ENCODE measurements at places on chromosomes 1 and 21.

GRCh38 chr1:146012703-146013558 lies 8.6 kb downstream of the HJV start:
- DNase-seq: no peak

DNA sequence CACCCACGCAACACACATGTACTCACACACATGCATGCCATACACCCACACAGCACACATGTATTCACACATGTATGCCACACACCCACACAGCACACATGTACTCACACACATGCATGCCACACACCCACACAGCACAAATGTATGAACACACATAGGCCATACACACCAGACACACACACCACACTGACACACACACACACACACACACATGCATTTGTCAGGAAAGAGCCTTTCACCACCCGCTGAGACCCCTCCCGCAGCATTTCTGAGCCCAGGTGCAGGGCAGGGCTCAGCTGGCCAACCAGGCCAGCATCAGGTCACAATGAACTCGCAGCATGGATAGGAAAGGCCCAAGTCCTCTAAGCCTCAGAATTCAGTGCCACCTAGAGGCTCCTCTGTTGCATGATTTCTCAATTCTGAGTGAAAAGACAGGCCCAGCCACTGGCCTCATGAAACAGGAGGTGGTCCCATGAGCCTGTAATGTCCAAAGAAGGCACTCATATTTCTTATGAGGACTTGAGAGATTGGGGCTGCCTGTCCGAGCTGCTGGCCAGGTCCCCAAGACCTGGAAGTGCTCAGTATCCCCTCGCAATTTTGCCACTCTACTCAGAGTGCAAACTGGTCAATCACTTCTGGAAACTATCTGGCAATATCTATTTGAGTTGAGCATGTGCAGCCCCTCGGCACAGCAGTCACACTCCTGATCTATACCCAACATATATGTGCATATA lies 57.3 kb downstream of the PSMG1 start:
- DNase-seq: no peak

DNA sequence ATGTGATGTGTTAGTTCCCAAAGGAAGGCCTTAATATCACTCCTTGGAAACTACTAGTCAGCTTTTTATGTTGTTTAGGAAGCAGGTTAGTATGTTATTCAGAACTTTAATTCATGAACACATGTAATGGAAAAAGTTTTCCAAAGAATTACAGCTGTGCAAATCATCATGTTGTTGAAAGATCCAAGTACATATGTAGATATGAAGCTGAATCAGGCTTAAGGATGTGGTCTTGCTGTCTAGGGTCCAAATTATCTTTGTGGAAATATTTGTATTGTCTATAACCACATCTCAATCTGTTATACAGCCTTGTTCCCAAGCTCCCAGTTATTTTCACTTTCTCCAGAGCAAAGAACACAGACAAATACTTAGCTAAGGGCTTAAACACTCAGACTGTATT lies 231.6 kb downstream of the TPR start:
- no peak for DNase-seq

- DNase-seq: no peak
Observed at GRCh38 chr1:64616039-64616438, 128.8 kb upstream of the RAVER2 start.

DNA sequence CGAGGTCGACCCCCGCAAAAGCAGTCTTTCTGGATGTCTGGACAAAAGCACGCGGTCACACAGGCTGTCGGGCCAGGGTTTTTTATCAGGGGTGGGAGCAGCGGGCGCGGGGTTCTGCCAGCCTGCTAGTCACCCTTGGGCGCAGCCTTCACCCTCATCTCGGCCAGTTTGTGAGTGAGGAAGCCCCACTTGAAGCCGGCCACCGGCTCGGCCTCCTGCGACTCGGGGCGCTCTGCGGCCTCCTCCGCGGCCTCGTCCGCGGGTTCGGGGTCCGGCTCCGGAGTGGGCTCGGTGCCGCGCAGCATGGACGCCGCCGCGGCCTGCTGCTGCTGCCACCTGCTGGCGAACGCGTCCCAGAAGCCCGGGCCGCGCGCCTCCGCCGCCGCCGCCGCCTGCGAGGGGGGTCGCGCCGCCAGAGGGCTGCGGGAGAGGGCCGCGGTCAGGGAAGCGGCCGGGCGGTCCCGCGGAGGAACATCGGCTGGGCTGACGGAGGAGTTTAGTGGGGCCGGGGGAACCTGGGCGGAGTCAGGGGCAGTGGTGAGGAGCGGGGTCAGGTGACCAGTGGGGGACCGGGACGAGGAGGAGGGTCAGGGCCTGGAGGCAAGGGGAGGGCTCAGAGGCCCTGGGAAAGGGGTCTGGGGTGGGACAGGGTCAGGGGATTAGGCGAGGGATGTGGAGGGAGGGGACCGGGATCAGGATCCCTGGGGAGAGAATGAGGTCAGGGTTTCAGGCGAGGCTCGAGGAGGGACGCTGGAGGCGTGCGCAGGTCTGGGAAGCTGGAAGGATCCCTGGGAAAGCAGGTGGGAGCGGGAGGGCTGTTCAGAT lies 4.5 kb downstream of the C1orf232 start:
- peak; percentile 52 for DNase-seq

- DNase-seq: no peak
Observed at GRCh38 chr1:147651466-147651865, 18.9 kb downstream of the ACP6 start.

GRCh38 chr1:203911806-203912205 lies 50.4 kb downstream of the SNRPE start:
- DNase-seq: no peak

DNA sequence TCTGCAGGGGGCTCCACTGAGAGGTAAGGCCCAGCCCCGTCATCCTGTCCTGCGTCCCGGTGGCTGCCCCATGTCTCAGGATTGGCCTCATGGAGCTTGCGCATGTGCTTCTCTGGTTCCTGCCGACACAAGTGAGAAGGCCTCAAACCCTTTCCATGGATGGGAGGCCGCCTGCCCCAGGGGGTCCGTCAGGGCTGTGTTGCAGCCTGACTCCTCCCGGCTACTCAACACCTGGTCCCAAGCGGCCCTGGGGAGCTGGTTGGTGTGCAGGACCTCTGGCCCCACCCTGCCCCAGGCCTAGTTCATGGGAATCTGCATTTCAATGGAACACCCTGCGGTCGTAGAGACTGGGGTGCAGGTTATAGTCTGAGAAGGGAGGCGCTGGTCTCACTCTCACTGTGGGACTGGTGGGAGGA lies 21.1 kb upstream of the PDE9A start:
- DNase-seq: no peak

DNA sequence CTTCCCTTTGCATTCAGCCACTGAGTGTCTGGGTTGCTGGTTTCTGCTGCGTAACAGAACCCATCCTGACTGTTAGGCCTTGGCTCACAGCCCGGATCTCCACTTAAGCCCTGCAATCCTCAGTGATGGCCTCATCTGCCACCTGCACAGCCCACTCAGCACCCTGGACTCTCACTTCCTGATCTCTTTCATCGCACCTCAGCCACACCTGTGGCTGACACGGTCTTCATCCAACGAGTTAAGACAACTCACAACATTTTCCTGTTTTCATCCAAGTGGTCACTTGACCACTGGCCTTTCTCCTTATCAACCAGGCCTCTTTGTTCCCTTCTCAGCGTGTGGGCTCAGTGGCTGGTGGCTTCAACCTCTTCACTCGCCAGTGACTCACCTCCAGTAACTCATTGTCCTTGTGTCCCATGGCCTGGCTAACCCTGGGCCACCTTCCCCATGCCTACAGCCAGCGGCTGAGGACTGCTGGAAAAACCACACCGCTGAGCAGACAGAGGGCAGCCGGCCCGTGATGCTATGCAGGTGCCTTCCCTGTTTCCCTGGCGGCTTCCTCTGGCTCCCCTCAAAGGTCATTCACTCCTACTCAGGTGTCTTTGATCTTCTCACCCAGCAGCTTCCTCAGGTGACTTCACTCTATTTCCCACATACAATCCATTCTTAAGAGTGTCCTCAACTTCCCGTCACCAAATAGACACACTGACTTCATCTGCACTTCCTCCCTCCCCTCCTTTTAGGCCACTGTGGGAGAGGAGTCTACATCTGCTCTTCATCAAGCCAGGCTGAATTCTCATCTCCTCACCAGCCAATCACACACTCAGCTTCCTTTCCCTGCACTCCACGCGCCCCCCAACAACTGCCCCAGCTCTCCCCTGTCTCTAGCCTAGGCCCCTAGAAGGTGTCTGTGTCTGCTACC lies 19.9 kb upstream of the EDN2 start:
- no peak for DNase-seq

DNA sequence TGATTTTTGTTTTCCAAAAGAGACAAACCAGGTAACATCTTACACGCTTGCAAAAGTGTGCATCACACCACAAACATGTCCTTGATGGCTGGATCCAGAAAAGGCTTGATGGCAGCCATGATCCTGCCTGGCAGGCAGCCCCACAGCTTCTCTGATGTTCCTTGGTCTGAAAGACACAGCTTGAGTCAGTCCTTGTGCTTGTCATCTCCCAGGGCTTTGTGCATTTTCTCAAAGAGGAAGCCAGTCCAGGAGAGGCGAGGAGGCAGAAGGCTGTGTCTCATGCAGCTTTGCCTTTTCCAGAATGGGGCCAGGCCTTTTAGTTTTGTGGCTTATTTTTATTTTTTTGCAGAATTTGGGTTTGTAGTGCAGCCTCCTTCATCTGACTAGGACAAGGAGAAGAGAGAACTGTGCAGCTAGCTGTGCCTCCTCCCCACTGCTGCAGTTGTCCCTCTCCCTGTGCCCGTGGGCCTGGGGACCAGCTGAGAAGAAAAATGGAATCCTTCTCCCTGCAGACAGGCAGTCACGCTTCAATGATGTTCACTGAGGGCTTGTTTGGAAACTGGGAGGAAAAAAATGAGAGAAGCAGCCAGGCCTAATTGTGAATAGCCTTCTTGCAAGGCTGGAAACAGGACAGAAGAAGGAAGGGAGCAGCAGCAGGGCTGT lies 7.4 kb downstream of the FNDC5 start:
- DNase-seq: no peak

DNA sequence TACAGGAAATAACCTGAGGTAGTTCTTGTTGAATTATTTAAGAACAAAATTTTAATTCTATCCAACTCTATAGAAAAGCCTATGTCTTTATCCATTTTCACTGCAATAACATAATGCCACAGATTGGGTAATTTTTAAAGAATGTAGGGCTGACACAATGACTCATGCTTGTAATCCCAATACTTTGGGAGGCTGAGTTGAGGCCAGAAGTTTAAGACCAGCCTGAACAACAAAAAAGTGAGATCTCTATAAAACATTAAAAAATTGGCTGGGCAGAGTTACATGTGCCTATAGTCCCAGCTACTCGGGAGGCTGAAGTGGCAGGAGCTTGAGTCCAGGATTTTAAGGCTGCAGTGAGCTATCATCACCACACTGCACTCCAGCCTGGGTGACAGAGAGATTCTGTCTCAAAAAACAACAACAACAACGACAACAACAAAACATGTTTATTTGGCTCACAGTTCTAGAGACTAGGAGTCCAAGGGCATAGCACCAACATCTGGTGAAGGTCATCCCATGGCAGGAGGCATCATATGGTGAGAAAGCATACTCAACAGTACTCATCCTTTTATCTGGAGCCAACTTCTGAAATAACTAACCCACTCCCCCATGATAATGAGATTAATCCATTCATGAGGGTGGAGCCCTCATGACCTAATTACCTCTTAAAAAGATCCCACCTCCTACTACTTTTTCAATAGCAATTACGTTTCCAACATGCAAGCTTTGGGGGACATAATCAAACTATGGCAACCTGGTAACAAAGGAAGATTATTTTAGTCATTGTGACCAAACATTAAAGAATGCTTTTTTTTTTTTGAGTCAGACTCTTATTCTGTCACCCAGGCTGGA lies 59.6 kb downstream of the ABL2 start:
- no peak for DNase-seq

- DNase-seq: no peak
Observed at GRCh38 chr21:45417256-45417950, 12.4 kb downstream of the COL18A1 start.

DNA sequence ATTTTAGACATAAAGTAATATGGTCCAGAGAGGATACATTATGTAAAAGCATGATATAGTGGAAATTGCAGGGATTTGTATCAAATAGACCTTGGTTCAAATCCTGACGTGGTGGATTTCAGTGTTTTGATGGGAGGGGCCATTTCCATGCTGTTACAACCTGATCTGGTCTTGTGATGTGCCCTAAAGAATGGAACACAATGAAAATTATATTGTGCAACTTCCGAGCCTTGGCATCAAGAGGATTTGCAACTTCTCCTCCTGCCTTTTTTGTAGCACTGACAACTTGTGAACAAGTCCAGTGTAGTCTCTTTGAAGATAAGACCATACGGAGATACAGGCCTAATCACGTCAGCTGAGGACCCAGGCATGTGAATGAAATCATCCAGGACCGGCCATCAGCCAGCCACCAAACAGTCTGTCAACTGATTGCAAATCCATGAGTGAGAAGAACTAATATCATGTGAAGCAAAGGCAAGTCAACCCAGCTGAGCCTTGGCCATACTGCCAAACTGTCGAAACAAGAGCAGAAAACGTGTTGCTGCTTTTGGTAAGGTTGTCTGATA lies 412.1 kb downstream of the DPYD start:
- DNase-seq: no peak

- DNase-seq: no peak
Observed at GRCh38 chr1:42684139-42684538, 1.9 kb downstream of the YBX1 start.

GRCh38 chr1:119838236-119838635 lies 27.0 kb upstream of the REG4 start:
- no peak for DNase-seq

- no peak for DNase-seq
Observed at GRCh38 chr1:209600541-209600940, 17.0 kb downstream of the CAMK1G start.

GRCh38 chr1:230647321-230647720 lies 5.0 kb downstream of the COG2 start:
- DNase-seq: no peak

DNA sequence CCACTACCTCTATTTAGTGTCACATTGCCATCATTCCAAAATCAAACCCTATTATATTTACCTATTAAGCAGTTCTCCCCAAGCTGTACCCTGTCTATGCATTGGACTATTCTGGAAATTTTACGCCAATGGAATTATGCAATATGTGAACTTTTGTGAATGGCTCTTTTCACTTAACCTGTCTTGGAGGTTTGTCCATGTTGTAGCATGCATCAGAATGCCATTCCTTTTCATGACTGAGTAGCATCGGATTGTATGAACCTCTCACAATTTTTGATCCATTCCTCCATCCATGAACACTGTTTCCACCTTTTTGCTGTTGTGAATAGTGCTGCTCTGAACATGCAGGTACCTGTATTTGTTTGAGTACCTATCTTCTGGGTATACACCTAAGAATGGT lies 33.7 kb downstream of the FAM163A start:
- no peak for DNase-seq

DNA sequence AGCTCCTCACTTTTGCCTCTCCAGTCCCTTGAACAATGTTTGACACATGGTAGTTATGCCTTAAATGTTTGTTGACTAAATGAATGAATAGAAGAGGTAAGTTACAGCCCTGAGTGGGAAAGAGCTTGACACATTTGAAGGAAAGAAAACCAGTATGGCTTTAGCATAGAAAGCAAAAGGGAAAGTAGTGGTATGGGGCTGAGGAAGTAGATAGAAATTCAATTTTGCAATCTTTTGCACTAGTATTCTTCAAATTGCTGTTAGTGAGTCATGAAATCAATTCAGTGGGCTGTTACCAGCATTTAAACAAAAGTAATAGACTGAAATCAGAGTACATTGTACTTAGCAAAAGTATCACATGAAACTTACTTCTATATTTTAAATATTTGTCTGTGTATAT lies 21.1 kb downstream of the PLA2G4A start:
- no peak for DNase-seq

GRCh38 chr1:183553764-183554163 lies 36.5 kb downstream of the NCF2 start:
- no peak for DNase-seq

Measured in stimulated activated CD4-positive, alpha-beta T cell treated with anti-CD3 and anti-CD28 coated beads, Interleukin-15, amount 100 ng/mL, for 1 hour (primary cell).